ENCODE measurements at places on chromosomes 3 and 15. TPM values are rescaled to one million over a fixed set of nuclear protein-coding genes. Genes with fewer than 3 reads are reported as not detected.
A peak's percentile ranks its signal among the peaks of the same experiment; 100 is the strongest.

C3orf62 gene
- 5.3 TPM for total RNA-seq

DNA sequence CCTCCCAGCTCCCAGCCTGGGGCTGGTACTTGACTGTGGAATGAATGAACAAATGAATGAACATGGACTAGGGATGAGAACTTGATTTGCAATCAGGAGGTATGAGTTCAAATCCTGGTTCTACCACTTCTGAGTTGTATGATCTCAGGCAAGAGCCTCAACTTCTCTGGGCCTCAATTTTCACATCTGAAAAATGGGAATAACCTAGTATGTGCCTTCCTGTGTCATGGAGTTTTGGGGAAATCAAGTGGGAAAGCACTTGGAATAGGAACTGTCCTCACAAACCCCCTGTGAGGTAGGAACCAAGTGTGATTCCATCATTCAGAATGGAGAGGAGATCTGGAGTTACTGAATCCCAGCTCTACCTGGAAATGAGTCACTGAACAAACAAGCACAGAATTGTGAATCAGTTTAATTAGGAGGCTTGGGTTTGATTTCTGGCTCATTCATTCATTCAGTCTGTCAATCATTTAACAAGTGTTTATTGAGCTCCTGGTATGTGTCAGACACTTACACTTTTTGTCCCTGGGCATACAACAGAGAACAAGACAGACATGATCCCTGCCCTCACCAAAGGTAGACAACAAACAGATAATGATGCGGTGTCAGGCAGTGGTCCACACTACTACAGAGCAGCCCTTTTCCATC, 29.7 kb downstream of the DNASE1L3 start:
- peaks cover 24% of the 10 kb centered on the region for H3K4me1 ChIP-seq
- no peaks in the 10 kb centered on the region for H3K36me3 ChIP-seq
- H3K27ac ChIP-seq, result peak overlapping the region; percentile 43
- DNase-seq, result no peak

GRCh38 chr15:51319539-51319938, 18.9 kb downstream of the CYP19A1 start:
- no peak overlapping the region for H3K4me3 ChIP-seq
- peaks cover 5% of the 10 kb centered on the region for H3K27me3 ChIP-seq
- DNase-seq, result no peak
- no peak overlapping the region for H3K27ac ChIP-seq
- H3K4me1 ChIP-seq, result no peaks in the 10 kb centered on the region

- H3K27ac ChIP-seq, result no peak overlapping the region
- H3K36me3 ChIP-seq, result no peaks in the 10 kb centered on the region
- H3K4me1 ChIP-seq, result peaks cover 2% of the 10 kb centered on the region
- no peak overlapping the region for H3K4me3 ChIP-seq
- H3K27me3 ChIP-seq, result peaks cover 7% of the 10 kb centered on the region
- no peak for DNase-seq
These were observed 14.1 kb downstream of the LOXL1 start for GRCh38 chr15:73940061-73940981.

- H3K4me1 ChIP-seq, result no peaks in the 10 kb centered on the region
- no peak for DNase-seq
- H3K27ac ChIP-seq, result no peak overlapping the region
- H3K4me3 ChIP-seq, result no peak overlapping the region
- H3K27me3 ChIP-seq, result peaks cover 6% of the 10 kb centered on the region
These were observed 25.8 kb downstream of the GREM1 start for GRCh38 chr15:32743411-32744140.
